CD4-positive, alpha-beta T cell treated with Interleukin-4 for 4 hours (primary cell): ENCODE measurements at places on chromosomes 1 and 21.

DNA sequence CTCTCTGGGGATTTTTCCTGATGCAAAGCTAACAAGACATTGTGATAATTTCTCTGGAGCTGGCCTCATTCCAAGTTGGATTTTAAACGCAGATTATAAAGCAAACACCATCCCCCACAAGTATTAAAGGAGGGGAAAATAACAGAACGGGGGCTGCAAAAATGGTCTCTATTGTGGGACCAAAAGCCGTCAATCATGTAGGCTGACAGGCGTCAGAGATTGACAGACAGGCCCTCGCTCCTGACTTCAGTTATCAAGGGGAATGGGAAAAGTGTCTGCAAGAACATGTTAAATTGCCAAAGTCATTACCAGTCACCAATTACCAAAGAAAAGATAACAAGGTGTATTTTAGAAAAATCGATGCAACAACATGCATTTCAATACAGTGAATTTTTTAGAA is 307.4 kb upstream of the POU3F1 start:
- no peak for DNase-seq

DNA sequence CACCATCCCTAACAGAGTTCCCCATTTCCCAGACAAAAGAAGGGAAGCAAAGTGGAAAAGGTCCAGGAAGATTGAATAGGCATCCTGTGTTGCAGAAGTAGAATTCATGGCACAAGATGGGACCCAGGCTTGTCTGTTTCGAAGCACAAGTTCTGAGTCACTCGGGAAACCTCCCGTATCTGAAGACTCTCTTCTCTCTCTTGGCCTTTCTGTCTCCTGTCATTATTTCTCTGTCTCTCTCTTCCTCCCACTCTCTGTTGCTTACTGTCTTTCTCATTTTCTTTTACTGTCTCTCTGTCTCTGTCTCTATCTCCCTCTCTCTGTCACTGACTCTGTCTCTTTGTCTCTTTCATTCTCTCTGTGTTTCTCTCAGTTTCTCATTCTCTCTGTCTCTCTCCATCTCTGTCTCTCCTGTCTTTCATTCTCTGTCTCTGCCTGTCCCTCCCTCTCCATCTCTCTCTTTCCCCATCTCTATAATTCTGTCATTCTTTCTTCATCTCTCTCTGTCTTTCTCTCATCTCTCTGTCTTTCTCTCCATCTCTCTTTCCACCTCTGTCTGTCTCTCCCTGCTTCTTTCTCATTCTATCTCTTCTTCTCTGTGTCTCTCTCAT is 23.7 kb downstream of the RNF187 start:
- no peak for DNase-seq

DNA sequence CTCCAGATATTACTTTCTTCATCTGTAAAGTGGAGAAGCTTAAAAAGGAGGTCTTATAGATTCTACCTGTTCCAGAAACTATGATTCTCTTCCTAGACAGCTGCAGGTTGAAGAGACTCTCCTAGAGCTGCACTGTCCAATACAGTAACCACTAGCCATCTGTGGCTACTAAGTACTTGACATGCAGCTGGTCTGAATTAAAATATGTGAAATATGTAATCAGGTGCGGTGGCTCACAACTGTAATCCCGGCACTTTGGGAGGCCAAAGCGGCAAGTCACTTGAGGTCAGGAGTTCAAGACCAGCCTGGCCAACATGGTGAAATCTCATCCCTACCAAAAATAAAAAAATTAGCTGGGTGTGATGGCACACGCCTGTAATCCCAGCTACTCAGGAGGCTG is 15.8 kb downstream of the APP start:
- DNase-seq = no peak

- no peak for DNase-seq
Measured at GRCh38 chr1:226216056-226216455, 7.4 kb upstream of the MIXL1 start.

GRCh38 chr1:205978676-205979075 is 24.5 kb downstream of the RAB7B start:
- DNase-seq = no peak

DNA sequence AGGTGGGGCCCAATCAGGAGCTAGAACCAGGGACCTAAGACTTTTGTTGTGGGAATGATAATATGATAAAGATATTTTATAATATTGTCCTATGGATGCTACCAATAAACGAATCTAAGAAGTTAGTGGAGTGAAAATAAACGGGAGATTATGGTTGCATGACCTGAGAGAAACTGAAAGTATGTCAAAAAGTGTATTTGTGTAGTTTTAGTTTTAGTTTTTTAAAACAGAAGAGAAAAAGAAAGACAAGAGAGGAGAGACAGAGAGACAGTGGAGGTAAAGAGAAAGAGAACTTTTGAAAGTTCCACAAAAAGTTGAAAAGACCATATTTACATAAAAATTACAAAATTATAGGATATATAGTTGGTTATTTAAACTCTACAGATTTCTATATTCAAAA is 64.1 kb upstream of the TMPRSS15 start:
- DNase-seq = no peak

DNA sequence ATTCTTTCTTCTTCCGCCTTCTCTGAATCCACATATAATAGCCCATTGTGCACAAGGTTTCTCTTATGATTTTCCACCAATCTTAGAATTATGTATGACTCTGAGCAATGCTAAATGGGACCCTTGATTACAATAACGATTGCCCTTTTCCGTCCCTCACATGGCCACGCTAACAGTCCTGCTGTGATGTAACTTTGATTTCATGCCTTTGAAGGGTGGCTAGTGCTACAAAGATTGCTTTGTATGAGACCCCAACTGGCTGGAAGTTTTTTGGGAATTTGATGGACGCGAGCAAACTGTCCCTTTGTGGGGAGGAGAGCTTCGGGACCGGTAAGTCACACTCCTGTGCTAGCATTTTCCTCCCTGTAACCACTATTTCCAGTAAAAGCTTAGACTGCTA is 45.3 kb downstream of the PGM1 start:
- DNase-seq = no peak

- no peak for DNase-seq
Measured at GRCh38 chr1:67575861-67576260, 109.1 kb upstream of the GADD45A start.

DNA sequence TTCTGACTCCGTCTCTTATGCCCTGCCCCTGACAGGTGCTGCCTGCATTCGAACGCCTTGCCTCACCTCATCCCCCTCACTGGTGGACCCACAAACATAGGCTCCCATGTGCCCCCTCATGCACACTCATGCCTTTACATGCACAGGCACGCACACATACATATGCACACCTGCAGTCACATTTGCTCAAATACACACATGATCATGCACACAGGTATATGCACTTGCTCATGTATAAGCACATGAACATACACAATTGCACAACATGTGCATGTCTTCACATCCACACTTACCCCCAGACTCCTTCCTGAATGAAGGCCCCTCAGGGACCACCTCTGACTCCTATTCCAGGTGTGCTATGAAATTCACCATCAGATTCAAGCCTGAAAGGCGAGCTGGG is 506.9 kb downstream of the PTPRU start:
- no peak for DNase-seq

GRCh38 chr1:201528631-201529252 is 10.2 kb upstream of the NAV1 start:
- no peak for DNase-seq

- no peak for DNase-seq
Measured at GRCh38 chr1:111176678-111177077, 23.8 kb downstream of the DENND2D start.

- DNase-seq = no peak
Measured at GRCh38 chr1:170296211-170296610, 150.5 kb downstream of the NTMT2 start.
